ENCODE measurements at places on chromosomes 6 and 20. TPM values are rescaled to one million over a fixed set of nuclear protein-coding genes. Genes with fewer than 3 reads are reported as not detected.

PHACTR2 gene
- 3.5 TPM for total RNA-seq

CFB gene
- total RNA-seq = 2.4 TPM

SLC44A4 gene
- total RNA-seq = 0.16 TPM

HS3ST5 gene
- not detected for total RNA-seq

SEL1L2 gene
- not detected for total RNA-seq

TGM3 gene
- total RNA-seq = 0.03 TPM

DPPA5 gene
- total RNA-seq = not detected

CAGE1 gene
- total RNA-seq = not detected

GFRA4 gene
- total RNA-seq = not detected
